ENCODE measurements at places on chromosomes 5 and 9. TPM values are rescaled to one million over a fixed set of nuclear protein-coding genes. Genes with fewer than 3 reads are reported as not detected.

The PDLIM4 gene
- polyA plus RNA-seq: 11.0 TPM

The PAEP gene
- not detected for polyA plus RNA-seq

DNA sequence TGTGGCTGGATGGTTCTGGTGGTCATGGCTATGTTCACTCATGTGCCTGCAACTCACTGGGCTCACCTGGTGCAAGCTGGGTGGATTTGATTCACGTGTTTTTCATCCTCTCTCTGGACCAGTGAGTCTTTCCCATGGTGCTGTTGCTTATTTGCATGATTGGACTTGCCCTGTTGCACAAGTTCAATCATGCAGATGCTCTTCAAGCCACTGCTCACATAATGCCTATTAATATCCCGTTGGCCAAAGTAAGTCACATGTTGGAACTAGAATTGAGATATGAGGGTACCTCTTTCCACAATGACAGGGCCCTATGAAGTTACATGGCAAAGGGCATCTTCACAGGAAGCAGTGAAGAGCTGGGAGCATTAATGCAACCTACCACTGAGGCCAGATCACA is 26.5 kb upstream of the MROH2B start:
- no peak for DNase-seq

DNA sequence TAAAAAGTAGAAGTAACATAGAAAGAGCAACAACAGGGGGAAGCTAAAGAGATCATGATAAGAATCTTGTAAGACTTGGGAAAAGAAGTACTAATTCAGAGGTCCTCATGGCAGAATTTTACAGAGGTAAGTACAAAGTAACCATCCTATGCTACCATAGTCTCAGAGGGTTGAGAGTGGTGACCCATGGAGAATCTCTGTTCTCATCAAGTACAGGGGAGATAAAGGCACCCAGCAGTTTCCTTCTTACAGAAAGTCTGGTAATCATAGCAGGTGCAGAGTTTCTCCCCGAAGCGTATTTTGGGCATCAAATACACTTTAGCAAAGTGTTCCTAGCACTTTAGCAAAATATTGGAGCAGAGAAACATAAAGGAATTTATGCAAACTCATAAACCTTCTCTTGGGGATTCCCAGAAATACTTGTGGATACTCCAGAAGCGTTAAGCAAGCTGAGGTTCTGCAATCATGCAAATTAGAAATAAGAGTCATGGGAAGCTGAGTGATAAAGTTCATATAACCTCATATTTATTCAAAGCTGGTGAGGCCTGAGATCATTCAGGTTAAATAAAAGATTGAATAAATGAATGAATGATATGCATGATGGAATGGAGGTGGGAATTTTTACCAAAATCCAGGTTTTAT is 101.0 kb upstream of the SMC2 start:
- no peak for DNase-seq

DNA sequence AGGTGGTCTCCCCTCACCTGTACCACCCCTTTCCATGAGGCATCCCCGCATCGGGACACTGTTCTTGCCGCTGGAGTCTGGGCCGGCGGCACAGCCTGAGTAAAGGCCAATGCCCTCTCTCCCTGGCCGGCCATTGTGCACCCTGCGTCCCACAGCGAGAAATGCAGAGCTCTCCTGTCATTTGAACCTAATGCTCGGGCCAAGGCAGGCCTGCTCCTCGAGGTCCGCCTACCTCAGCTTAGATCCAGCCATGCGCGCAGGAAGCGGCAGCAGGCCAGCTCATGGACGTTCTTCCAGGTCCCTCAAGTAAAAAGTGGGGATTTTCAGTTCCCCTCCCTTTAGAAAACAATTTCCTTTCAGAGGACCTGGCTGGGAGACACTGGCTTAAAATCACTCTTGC is 135.0 kb downstream of the HSD17B3 start:
- DNase-seq: no peak

Data from right renal cortex interstitium (tissue), 3 donors.